ENCODE measurements at places on chromosomes 4 and X.

DNA sequence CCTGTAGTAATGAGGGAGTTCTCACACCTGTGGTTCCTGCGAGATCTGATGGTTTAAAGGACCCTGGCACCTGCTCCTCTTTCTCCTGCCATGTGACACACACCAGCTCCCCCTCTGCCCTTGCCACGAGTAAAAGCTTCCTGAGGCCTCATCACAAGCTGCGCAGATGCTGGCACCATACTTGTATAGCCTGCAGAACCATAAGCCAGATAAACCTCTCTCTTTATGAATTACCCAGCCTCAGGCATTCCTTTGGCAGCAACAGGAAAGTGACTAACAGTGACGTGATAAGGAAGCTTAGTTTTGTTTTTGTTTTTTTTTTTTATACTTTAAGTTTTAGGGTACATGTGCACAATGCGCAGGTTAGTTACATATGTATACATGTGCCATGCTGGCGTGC is 130.9 kb downstream of the AFAP1 start:
- no peak for DNase-seq

DNA sequence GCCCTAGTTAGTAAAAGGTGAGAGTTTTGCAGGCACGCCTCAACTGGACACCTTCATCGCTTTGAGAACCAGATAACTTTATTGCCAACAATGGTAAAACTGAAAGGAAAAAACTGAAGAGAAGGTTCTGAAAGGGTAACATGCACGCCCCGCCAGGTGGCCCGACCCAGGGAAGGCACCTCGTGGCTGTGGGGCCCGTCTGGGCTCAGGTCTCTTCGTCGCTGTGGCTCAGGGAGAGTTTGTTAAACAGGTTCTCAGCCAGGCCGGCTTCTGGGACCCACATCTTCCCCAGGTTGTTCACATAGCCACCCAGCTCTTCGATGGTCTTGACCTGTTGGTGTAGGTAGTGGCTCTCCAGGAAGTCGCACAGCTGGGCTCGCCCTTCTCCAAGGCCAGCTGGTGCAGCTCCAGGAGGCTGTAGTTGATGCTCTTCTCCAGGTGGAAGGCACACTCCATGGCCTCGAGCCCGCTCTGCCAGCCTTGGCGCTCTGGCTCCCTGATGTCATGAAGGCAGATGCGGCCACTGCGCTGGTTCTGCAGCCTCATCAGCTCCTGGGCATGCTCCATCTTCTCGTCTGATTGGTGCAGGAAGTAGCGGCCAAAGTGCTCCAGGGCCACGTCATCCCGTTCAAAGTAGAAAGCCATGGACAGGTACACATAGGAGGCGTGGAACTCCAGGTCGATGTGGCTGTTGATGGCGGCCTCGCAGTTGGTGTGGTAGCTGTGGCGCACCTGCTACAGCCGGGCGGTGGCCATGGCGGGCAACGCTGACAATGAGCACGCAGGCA is 69.7 kb downstream of the FAM47C start:
- DNase-seq, result no peak

- DNase-seq, result no peak
Measured at GRCh38 chrX:136468391-136469103, 19.2 kb upstream of the BRS3 start.

GRCh38 chr4:87038837-87039615 is 104.2 kb downstream of the AFF1 start:
- DNase-seq, result no peak

GRCh38 chr4:22482250-22483127 is 33.4 kb downstream of the ADGRA3 start:
- no peak for DNase-seq

DNA sequence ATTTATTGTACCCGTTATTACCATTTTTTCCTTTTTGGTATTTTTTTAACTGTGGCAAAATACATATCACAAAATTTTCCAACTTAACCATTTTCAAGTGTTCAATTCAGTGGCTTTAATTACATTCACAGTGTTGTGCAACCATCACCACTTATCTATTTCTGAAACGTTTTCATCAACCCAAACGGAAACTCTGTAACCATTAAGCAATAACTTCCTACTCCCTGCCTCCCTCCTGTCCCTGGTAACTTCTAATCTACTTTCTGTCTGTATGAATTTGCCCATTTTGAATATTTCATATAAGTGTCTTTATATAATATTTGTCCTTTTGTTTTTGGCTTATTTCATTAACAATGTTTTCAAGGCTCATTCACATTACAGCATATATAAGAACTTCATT is 57.4 kb upstream of the MSN start:
- no peak for DNase-seq

GRCh38 chr4:140326395-140326993 is 47.0 kb upstream of the SCOC start:
- no peak for DNase-seq

DNA sequence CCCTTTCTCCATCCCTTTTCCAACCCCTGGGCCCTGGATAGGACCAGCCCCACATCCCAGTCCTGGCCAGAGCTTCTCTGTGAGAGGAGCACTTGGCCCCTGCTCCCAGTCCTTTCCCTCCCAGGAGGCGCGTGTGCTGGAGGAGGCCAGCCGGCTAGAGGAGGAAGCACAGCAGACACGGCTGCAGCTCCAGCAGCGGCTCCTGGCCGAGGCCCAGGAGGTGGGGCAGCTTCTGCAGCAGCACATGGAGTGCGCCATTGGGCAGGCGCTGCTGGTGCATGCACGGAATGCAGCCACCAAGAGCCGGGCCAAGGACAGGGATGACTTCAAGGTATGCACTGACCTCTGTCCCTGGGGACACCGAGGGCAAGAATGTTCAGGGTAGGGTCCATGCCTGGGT is 87.5 kb downstream of the EVC start:
- no peak for DNase-seq

DNA sequence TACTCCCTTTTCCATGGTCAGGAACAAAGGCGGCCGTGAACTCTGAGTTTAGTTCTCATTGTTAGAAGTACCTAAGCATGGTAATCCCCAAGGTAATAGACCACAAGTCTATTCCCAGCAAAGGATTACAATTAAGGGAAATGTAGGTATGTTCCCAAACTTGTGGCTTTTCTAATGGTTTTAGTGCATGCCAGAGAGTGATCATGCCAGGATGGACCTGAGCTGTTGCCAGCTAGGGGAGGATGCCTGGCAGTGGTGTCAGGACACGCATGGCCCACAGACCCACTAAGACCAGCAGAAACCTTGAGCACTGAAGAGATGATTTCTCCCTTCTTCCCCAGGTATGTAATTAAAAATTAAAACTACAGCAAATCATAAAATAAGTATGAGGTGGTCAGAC is 60.8 kb downstream of the COQ2 start:
- no peak for DNase-seq

DNA sequence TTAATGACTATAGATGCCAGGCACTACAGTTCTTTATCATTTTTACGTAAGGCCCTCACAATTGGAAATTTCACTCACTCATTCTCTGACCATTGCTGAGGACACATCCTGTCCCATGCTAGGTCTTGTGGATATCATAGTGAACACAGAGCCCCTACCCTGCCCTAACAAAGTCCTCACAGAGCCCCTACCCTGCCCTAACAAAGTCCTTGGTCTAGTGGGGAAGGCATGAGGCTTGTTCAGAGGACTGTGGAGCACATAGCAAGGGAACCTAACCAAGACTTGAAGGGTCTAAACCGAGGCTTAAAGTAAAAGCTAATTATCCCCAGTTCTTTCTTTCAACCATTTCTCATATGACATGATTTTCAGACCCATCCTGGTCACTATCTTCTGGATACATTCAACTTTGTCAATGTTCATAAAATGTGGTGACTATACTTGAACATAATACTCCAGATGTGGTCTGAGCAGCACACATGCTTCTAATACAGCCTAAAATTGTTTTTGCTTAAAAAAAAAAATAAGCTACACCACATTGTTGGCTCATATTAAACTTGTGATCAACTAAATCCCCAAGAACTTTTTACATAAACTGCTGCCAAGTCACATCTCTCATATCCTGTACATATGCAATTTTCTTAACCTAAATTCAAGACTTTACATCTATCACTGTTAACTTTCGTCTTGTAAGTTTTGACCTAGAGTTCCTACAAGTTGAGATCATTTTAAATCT is 77.0 kb downstream of the GPC3 start:
- no peak for DNase-seq

DNA sequence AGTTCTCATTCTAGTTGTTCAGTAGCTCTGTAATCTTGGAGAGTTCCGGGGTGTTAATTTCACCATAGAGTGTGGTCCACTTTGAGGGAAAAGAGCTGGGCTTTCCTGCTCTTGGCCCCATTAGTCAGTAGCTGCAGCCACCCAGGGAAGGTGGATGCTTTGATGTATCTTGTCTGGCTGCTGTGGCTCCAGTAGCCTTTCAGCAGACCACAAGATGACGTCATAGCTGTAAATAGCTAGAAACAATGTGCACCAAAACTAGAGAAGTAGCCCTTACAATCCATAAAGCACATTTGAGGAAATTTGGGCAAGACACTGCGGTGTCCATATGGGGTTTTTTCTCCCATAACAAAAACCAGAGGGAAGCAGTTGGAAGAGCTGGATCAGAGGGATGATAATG is 32.9 kb upstream of the PRPS2 start:
- DNase-seq, result no peak

DNA sequence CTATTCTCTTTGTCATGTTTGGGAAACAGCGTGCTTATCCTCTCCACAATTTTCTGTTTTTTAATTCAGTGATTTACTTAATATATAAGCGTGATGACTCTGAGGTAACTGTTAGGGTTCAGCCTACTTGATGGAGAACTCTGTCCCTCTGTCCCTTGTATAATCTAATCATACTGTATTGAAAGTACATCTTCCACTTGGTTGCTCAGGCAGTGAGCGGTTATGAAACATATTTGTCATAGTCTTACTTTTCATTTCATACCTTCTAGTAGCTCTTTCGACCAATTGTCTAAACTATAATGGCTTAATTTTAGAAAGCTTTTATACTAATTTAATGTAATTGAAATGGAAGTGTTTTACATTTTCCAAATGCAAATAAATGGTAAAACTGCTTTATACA is 469.0 kb downstream of the TLL1 start:
- DNase-seq, result no peak

- DNase-seq, result no peak
Measured at GRCh38 chrX:128698573-128699181, 646.5 kb upstream of the ACTRT1 start.

- DNase-seq, result no peak
Measured at GRCh38 chrX:70168238-70169188, 8.8 kb upstream of the DGAT2L6 start.

- no peak for DNase-seq
Measured at GRCh38 chr4:85740431-85740861, 265.5 kb downstream of the ARHGAP24 start.

DNA sequence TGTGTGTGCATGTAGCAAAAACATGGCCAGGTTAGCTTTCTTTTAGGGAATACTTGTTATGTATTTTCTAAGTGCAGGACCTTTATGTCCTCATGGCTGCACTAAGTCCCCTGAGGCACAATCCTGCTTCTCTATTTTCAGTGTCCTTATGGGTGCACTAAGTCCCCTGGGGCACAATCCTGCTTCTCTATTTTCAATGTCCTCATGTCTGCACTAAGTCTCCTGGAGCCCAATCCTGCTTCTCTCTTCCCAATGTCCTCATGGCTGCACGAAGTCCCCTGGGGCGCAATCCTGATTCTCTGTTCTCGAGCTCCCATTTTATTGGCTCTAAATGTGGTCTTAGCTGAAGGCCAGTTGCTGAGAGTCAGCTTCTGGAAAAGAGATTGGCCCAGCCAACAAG is 49.7 kb upstream of the GPRIN3 start:
- DNase-seq, result no peak

Measured in activated CD8-positive, alpha-beta memory T cell treated with anti-CD3 and anti-CD28 coated beads for 4 hours (primary cell).